ENCODE measurements at places on chromosomes 4 and X. TPM values are rescaled to one million over a fixed set of nuclear protein-coding genes. Genes with fewer than 3 reads are reported as not detected.

- no peaks in the 10 kb centered on the region for H3K4me1 ChIP-seq
- H3K36me3 ChIP-seq = no peaks in the 10 kb centered on the region
- H3K27me3 ChIP-seq = no peaks in the 10 kb centered on the region
- H3K4me3 ChIP-seq = no peak overlapping the region
- no peak overlapping the region for H3K27ac ChIP-seq
- DNase-seq = no peak
Observed at GRCh38 chrX:124274438-124275181, 57.9 kb upstream of the TEX13D start.

GRCh38 chr4:87251106-87251505 lies 30.7 kb upstream of the KLHL8 start:
- DNase-seq = no peak
- H3K27ac ChIP-seq = no peak overlapping the region
- no peak overlapping the region for H3K4me3 ChIP-seq
- peaks cover 5% of the 10 kb centered on the region for H3K4me1 ChIP-seq

GRCh38 chrX:140440876-140441275 lies 64.0 kb downstream of the SOX3 start:
- no peak overlapping the region for H3K27ac ChIP-seq
- peaks cover 28% of the 10 kb centered on the region for H3K27me3 ChIP-seq
- peaks cover 7% of the 10 kb centered on the region for H3K4me1 ChIP-seq
- H3K36me3 ChIP-seq = no peaks in the 10 kb centered on the region
- DNase-seq = no peak

DNA sequence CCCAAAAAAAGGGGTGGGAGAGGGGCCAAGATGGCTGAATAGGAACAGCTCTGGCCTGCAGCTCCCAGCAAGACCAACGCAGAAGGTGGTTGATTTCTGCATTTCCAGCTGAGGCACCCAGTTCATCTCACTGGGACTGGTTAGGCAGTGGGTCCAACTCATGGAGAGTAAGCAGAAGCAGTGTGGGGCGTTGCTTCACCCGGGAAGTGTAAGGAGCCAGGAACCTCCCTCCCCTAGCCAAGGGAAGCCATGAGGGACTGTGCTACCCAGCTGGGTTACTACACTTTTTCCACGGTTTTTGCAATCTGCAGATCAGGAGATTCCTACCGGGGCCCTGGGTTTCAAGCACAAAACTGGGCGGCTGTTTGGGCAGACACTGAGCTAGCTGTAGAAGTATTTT lies 13.9 kb upstream of the OCIAD1 start:
- H3K4me1 ChIP-seq = no peaks in the 10 kb centered on the region
- H3K27me3 ChIP-seq = peaks cover 9% of the 10 kb centered on the region
- no peak for DNase-seq
- no peak overlapping the region for H3K27ac ChIP-seq
- no peaks in the 10 kb centered on the region for H3K36me3 ChIP-seq
- H3K4me3 ChIP-seq = no peak overlapping the region

- H3K36me3 ChIP-seq = no peaks in the 10 kb centered on the region
- no peak overlapping the region for H3K27ac ChIP-seq
- no peaks in the 10 kb centered on the region for H3K4me1 ChIP-seq
- no peaks in the 10 kb centered on the region for H3K27me3 ChIP-seq
Observed at GRCh38 chrX:124289443-124289842, 43.0 kb upstream of the TEX13D start.

DNA sequence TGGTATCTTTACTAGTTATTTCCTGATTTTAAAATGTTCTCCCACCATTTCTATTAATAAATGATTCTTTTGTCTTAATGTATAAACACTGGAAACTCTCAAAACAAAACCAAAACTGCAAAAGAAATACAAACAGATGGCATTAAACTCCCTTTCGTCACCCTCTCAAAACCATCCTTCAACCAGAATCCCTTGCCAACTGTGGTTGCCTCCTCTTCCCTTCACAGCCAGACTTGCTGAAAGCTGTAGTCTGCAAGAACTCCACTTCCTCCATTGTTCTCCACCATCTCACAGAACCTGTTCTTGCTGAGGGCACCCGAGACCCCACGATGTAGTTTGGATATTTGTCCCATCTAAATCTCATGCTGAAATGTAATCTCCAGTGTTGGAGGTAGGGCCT lies 96.5 kb downstream of the WWC2 start:
- no peak for DNase-seq
- no peak overlapping the region for H3K4me3 ChIP-seq
- peaks cover 11% of the 10 kb centered on the region for H3K4me1 ChIP-seq
- no peak overlapping the region for H3K27ac ChIP-seq

DNA sequence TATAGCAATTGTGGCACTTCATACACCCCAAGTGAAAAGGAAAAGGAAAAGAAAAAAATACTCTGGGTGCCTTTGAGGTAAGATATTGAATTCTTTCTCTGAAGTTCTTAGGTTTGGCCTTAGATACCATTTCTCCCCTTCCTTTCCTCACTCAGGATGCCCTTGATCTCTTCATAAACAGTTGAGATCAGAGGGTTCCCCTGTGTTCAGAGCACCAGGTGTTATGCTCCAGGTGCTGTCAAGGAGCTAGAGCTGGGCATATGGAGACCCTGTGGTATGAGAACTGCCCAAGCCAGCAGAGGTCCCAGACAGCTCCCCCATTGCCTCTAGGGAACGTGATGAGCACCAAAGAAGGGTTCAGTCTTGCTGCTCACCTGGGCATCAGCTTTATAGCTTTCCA lies 17.1 kb upstream of the CD40LG start:
- DNase-seq = no peak
- H3K27me3 ChIP-seq = no peaks in the 10 kb centered on the region
- H3K4me3 ChIP-seq = no peak overlapping the region

GRCh38 chr4:75717408-75717807 lies 7.0 kb upstream of the USO1 start:
- H3K36me3 ChIP-seq = peaks cover 7% of the 10 kb centered on the region
- no peak overlapping the region for H3K27ac ChIP-seq
- no peaks in the 10 kb centered on the region for H3K27me3 ChIP-seq
- H3K4me3 ChIP-seq = no peak overlapping the region
- peaks cover 24% of the 10 kb centered on the region for H3K4me1 ChIP-seq

DNA sequence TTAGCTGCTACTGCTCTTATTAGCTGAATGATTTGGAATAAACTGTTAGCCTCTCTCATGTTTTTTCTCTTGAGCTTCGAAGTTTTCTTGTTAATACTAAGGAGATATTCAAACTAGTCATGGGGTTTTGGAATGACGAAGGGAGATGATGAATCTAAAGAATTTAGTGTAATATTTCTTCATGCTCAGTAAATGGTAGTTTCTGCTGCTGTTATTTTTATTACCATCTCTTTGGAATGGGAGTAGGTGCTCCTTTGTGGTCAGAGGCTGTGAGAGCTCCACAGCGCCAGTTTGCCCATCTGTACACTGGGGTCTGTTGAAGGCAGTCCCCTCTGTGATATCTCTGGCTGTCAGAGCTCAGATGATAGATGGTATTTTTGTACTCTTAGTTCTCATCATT lies 33.7 kb downstream of the HTT start:
- no peaks in the 10 kb centered on the region for H3K27me3 ChIP-seq
- H3K36me3 ChIP-seq = peaks cover 20% of the 10 kb centered on the region
- H3K27ac ChIP-seq = no peak overlapping the region

DNA sequence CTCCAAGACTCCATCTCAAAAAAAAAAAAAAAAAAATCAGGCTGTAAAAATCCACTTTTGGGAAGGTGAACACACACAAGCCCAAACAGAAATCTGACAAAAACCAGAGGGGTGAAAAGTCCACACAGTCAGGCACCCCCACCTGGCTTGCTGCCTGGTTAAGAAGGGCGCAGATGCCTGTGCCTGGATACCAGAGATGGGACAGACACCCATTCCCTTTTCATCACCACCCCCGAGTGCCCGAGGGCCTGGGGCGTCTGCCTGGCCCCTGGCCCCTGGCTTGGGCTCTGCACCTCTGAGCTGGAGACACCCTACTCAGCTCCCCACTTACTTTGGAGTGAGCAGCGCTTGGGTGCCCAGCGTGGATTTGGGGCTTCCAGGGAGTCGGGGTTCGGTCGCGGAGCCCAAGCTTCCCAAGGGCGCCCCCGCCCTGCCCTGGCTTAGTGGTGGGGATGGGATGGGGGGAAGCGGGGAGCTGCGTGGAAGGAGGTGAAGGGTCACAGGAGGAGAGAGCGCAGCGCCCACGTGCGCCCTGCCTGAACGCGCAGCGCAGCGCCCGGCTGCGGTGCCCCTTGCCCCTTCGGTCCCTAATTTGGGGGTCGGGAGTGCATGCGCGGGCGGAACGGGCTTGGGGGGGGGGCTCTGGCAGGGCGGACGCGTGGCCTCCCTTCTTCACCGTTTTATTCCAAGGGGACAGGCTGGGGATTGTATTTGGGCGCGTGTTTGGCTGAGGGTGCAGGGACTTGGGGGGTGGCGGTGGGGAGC lies 11.3 kb downstream of the SHOX start:
- no peak overlapping the region for H3K4me3 ChIP-seq
- DNase-seq = peak; percentile 67
- H3K36me3 ChIP-seq = no peaks in the 10 kb centered on the region

GRCh38 chrX:38929966-38930421 lies 128.7 kb downstream of the MID1IP1 start:
- no peak overlapping the region for H3K4me3 ChIP-seq
- H3K4me1 ChIP-seq = no peaks in the 10 kb centered on the region
- DNase-seq = no peak
- no peaks in the 10 kb centered on the region for H3K27me3 ChIP-seq
- no peaks in the 10 kb centered on the region for H3K36me3 ChIP-seq
- H3K27ac ChIP-seq = no peak overlapping the region

DNA sequence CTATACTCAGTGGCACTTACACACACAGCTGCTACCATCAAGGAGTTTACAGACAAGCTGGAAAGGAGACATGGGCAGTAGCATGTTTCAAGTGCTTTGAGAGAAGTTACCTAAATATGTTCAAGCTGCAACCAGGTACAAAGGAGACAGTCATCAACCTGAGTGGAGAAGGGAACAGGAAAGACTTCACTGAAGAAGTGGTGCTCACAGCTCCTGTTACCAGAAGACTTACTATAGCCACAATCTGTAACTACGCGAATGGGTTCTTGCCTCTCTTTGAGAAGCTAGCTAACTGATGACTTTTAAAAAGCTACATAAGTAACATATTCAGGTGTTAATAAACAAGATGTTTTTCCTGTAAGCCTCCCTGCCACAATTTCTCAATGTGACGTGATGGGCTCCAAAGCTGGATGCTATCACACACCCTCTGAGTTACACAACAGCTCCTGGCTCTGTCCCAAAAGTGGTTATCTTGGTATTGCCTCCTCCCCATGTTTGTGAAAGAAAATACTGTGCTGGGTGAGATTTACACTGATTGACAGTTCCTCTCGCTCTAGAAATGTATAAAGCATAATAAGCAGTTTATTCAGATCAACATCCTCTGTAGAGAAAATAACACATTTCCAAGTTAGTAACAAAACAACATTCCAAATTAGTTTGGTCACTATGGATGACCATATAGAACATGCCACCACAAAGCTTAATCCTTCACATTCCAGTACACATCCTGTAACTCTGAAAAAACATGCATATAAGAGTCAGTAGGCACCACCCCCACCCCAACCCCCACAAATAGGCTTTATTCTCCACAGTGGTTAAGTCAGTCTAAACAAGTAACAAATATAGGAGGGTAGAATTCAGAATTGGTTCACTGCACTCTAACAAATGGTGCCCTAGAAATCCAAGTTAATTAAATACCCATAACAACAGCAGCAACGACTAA lies 81.8 kb downstream of the FRYL start:
- peak overlapping the region; percentile 67 for H3K27ac ChIP-seq
- no peak for DNase-seq
- H3K4me1 ChIP-seq = peaks cover 22% of the 10 kb centered on the region
- no peaks in the 10 kb centered on the region for H3K27me3 ChIP-seq

DNA sequence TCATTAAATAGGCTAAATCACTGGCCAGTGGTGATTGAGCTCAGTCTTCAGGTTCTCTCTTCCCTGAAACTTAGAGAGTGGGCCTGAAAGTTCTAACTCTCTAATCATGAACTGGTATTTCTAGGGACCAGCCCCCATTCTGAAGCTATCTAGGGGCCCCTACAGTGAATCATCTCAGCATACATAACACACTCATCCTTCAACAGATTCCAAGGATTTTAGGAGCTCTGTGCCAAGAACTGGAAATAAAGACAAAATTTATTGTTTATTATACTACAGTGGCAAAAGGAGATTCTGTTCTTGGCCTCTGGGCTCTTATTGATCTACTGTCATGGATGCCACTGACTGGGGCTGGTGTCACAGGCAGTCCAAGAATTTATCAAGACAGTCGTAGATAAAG lies 263.8 kb upstream of the IGFBP7 start:
- no peaks in the 10 kb centered on the region for H3K27me3 ChIP-seq
- DNase-seq = no peak
- no peaks in the 10 kb centered on the region for H3K36me3 ChIP-seq
- H3K4me1 ChIP-seq = peaks cover 39% of the 10 kb centered on the region

Gene SMC1A
- total RNA-seq = 87.6 TPM

Gene LNX1
- total RNA-seq = 5.3 TPM

Gene PAGE2
- not detected for total RNA-seq

Gene KLHL2
- 15.6 TPM for total RNA-seq

Gene NWD2
- total RNA-seq = 1.5 TPM

Gene RASL11B
- total RNA-seq = 2.7 TPM

All from type B pancreatic cell (in vitro differentiated cells).